Kidney (tissue), 22 donors: ENCODE measurements at places on chromosomes 7 and 10. TPM values are rescaled to one million over a fixed set of nuclear protein-coding genes. Genes with fewer than 3 reads are reported as not detected.
A peak's percentile ranks its signal among the peaks of the same experiment; 100 is the strongest.

- H3K4me3 ChIP-seq = no peak overlapping the region
- no peaks in the 10 kb centered on the region for H3K4me1 ChIP-seq
- no peaks in the 10 kb centered on the region for H3K27me3 ChIP-seq
Measured at GRCh38 chr7:16929146-16929762, 47.5 kb upstream of the AGR3 start.

DNA sequence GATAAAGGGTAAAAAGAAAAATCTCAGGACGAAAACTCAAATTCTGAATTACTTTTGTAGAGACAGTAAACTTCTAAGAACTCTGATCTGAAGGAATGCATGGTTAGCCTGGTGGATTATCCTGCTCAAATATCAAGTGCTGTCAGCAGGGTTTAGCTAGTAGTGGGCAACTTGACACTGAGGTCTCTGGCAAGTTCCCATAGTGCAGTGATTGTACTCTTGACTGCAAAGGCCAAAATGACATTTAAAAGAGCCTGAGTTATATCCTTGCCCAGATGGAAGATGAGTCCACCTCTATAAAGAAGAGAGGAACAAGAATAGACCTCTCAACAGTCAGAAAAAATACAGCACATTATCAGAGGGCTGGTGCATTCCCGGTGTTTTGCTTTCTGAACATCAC, 304.5 kb upstream of the IMMP2L start:
- no peak overlapping the region for H3K4me3 ChIP-seq
- no peaks in the 10 kb centered on the region for H3K27me3 ChIP-seq
- DNase-seq = peak; percentile 66
- H3K36me3 ChIP-seq = no peaks in the 10 kb centered on the region
- H3K4me1 ChIP-seq = no peaks in the 10 kb centered on the region

- no peak for DNase-seq
- no peaks in the 10 kb centered on the region for H3K4me1 ChIP-seq
- no peaks in the 10 kb centered on the region for H3K36me3 ChIP-seq
- H3K4me3 ChIP-seq = no peak overlapping the region
Measured at GRCh38 chr7:148838905-148839304, 45.2 kb downstream of the EZH2 start.

The SRGN gene
- 130 TPM for total RNA-seq
